ENCODE measurements at places on chromosomes 5 and 9.

DNA sequence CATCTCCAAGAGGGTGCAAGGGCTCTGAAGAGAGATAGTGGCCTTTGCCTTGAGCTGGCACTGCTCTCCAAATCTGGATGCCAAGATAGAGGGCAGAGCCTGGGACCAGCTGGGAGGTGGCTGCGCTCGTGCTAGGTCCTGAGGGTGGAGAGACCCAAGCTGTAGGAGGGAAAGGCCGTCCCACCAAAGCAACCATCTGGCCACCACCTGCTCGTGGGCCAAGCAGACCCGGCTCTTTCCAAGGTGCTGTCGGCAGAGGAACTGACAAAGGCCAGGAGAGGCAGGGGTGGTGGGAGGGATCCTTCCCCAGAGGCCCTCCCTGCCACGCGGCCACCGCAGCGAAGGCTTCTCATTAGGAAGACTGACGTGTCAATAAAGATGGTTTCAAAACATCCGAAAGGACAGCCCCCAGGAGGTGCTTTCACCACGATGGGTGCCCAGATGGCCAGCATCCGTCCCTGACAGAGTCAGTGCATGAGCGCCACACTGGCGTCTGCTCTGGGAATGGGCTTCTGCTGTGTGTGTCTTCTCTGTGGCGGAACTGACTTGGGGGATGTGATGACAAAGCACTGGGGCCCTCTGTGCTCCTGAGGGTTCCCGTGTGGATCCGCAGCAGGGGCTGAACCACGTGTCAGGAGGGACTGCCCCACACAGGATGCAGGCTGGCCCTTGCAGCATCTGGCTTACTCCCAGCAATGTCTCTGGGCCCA is 213.5 kb downstream of the FANCC start:
- no peak for DNase-seq

DNA sequence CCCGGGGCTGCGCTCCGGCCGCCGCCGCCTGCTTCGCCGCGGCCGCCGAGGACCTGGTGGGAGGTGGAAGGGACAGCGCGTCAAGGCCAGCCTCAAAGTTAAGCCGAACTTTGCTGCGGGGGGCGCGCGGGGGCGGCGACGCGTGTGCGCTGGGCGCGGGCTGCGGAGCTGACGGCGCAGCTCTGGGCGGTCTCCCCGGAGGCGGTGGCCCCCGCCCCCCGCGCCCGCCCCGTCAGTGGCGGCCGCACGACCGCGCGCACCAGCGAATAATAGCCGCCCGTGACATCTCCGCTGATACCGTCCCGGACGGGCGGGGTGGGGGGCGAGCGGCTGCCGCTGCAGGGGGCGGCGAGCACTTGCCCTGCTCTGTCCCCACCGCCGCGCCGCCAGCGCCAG is 579 bp upstream of the FAM78A start:
- DNase-seq: no peak

GRCh38 chr9:124330011-124330697 is 72.4 kb downstream of the NEK6 start:
- DNase-seq: no peak

- DNase-seq: no peak
These were observed 45.4 kb downstream of the PLGRKT start for GRCh38 chr9:5392285-5392684.

GRCh38 chr5:177433658-177434217 is 7.3 kb downstream of the GRK6 start:
- DNase-seq: no peak

- no peak for DNase-seq
These were observed 282.8 kb upstream of the C9orf72 start for GRCh38 chr9:27856054-27856453.

DNA sequence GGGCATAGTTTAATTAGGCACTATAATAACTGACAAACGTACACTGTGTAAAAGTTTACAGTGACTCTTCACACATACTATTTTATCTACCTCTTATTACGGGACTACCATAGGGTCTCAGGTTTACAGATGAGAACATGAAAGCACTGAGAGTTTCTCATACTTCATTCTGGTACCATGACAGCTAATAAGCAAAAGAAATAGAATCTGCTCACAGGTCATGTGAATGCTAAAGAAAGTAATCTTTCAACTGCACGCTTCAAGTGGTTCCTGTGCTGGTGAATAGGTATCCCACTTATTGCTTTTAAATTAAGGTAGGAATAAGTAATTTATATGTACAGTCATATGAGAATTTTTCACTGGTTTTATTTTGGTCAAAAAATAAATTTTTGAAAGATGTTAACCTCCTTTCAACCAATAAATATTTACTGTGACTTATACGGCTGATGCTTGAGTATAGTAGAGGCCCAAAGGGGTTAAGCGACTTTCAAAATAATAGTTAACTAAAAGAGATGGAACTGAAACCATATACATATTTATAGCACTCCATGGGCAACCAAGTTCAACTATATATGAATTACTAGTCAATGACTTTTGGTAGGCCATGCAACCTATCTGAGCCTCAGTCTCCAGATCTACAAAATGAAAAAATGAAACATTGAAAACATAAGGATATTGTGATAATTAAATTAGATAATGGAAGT is 8.1 kb downstream of the CDKN2A start:
- DNase-seq: no peak

- DNase-seq: no peak
These were observed at the start of gene FCN2 for GRCh38 chr9:134880484-134881312. TSS of gene FCN2 (plus strand) at chr9:134880810. CDS start at chr9:134880822, 12 bp downstream.

DNA sequence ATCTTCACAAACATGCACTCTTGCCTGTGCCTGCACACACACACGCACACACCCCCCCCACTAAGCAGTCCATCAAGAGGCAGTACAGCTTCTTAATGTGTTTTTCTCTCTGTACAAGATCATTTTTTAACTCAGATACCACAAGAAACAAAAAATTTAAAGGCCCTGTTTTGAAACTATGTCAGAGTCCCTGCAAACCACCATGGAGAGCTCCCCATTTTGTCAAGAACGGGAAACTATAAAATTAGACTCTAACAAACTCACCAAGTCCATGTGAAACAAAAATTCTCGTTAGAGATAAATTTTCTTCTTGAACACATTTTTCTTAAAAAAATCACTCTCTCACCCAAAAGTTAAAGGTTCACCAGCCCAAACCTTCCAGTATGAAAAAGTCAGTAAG is 86.3 kb downstream of the ELAVL2 start:
- DNase-seq: no peak

DNA sequence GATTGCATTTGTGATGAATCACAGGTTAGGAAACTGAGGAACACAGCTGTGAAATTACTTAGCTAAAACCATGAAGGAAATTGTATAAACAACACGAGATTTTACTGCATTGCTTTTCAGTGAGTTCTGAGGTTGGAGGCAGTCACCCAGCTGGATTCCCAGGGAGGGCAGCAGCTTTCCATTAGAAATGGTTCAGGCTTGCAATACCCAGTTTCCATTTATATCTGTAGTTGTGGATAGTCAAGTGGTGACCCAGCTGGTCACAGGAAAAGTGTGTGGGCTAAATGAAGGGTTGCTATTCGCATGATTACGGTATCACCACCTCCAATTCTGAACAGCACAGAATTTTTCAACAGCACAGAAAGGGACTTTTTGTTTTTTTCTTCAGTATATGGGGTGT is 34.3 kb upstream of the SPATA31D4 start:
- no peak for DNase-seq
